ENCODE measurements at places on chromosomes 12 and 14.

GRCh38 chr12:111410431-111411184 is 4.9 kb downstream of the SH2B3 start:
- DNase-seq = no peak

GRCh38 chr12:12166751-12167150 is 96.0 kb downstream of the BCL2L14 start:
- DNase-seq = no peak

DNA sequence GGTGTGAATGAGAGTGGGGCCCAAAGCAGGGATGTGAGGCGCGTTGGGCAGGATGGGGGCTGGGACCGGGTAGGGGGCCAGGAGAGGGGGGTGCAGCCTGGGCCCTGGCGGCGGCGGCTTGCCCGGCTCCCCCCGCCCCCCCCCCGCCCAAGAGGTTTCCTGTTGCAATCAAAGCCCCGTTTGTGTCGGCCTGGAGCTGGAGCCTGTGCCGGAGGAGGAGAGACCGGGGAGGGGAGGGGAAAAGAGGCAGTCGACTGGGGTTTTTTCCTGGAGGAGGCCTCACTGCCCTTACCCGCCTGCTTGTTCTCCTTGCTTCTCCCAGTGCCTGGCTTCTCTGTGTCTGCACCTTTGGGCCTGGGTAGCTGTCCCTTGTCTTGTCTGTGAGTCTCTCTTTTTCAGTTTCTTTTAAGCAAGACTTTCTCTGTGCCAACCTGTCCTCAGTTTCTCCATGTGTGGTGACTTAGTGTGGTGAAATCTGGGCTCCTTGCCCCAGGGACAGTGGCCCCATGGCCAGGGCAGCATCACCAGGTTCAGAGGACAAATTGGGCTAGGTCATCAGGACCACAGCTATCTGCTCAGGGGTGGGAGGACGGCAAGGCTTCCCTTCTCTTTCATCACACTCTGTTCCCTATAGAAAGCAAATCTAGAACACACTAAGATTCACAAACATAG is 8.5 kb downstream of the RARG start:
- no peak for DNase-seq

DNA sequence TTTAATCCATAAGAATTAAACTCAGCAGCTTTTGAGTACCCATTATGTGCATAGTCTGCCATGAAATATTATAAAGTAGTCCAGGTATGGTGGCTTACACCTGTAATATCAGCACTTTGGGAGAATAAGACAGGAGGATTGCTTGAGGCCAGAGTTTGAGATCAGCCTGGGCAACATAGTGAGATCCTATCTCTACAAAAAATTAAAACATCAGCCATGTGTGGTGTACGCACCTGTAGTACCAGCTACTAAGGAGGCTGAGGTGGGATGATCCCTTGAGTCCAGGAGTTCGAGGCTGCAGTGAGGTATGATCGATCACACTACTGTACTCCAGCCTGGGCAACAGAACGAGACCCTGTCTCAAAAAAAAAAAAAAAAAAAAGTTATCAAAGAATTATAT is 15.3 kb downstream of the MARK3 start:
- no peak for DNase-seq

DNA sequence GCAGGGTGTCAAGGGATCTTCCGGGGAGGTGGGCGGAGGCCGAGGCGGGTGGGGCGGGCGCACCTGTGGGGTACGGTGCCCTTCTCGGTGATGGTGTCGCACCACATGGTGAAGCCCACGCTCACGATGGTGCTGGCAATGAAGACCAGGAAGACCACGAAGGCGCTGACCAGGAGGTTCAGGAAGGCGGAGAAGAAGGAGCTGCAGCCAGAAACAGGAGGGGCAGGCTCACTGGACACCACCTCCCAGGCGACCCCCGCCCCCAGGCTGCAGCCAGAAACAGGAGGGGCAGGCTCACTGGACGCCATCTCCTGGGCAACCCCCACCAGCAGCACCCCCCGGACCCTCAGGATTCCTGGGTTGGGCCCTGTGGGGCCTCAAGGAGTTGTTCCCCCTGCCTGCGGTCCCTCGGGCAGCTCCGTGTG is 7.6 kb downstream of the TMEM179 start:
- no peak for DNase-seq

- no peak for DNase-seq
Measured at GRCh38 chr12:107779077-107779831, 4.8 kb downstream of the ASCL4 start.

- no peak for DNase-seq
Measured at GRCh38 chr12:26643532-26644315, 189.3 kb downstream of the ITPR2 start.

GRCh38 chr14:37985826-37986470 is 221.8 kb upstream of the SSTR1 start:
- DNase-seq = no peak

DNA sequence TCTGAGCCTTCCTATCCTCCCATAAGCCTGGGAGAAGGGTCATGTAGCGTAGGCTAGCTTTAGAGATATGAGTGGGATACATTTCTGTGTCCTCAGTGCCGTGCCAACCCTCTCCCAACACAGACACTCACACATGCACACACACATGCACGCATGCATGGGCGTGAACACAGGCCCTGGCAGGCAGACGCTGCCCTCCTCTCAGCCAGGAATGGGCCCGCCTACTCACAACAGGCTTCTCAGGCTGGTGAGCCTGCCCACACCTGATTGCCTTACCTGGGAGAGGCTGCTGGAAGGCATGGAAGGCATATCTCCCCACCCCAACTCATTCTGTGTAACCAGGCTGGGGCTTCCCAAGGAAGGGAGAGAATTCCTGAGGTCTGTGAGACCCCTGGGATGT is 12.8 kb upstream of the ACVR1B start:
- no peak for DNase-seq

GRCh38 chr12:50123203-50123602 is 11.2 kb downstream of the COX14 start:
- no peak for DNase-seq
